NCI-H1092 (cell line): ENCODE measurements at places on chromosomes 13 and 19.

- DNase-seq: no peak
Measured at GRCh38 chr13:78183732-78184131, 265.1 kb upstream of the EDNRB start.

GRCh38 chr19:54100561-54100960 lies at the start of gene OSCAR:
OSCAR (minus strand) TSS chr19:54100803; CDS start chr19:54100792, 11 bp downstream.
- no peak for DNase-seq

- DNase-seq: no peak
Measured at GRCh38 chr13:40206241-40207000, 460.0 kb downstream of the FOXO1 start.

GRCh38 chr19:55590617-55591016 lies 8.7 kb downstream of the FIZ1 start:
- no peak for DNase-seq

DNA sequence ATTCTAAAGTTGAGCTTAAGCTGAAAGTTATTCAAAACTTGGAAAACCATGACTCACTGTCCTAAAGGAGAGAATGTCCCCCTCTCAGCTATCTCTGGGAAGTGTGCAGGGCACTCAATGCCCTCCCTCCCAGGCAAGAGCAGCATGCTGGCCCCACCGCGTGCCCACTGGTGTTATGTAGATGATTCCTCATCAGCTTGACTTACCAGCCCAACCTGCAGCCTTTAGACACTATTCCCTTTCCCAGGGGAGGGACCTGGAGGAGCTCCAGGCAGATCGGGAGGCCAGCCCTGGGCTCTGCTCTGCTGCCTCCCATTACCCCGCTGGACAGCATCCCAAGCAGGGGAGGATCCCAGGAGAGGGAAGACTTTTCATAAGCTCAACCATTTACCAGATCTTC lies 124.6 kb downstream of the FGF14 start:
- no peak for DNase-seq

- no peak for DNase-seq
Measured at GRCh38 chr13:65445340-65445739, 1784.8 kb downstream of the PCDH9 start.

- DNase-seq: no peak
Measured at GRCh38 chr13:70357031-70357430, 248.8 kb upstream of the KLHL1 start.

GRCh38 chr19:18113827-18114226 lies 16.2 kb downstream of the MAST3 start:
- no peak for DNase-seq

GRCh38 chr19:49506575-49507105 lies 5.8 kb upstream of the FCGRT start:
- no peak for DNase-seq

DNA sequence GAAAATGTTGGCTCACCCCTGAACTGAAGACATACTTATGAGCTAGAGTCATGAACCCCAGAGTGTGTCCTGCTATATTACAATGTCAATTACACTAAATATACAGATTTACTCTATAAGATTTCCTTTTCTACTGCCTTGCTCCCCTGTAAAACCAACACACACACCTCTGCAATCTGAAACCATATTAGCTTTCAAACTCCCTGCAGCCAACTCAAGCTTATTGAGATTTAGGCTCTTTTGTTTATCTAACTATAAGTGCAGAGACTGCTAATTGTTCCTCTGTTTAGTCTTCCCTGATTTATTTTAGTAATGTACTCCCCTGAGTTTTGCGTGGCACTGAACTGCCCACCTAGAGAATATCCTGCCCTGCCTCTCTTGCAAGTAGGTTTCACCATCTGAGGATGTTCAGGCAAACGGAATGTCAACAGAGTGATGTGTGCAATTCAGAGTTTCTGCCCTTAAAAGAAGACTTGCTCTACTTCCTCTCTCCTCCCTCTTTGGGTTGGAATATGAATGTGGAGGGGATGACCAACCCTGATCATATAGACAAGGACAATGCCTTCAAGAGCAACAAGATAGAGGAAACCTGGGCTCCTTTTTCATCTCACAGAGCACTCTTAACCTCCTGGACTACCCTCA lies 22.3 kb downstream of the FAM216B start:
- no peak for DNase-seq

DNA sequence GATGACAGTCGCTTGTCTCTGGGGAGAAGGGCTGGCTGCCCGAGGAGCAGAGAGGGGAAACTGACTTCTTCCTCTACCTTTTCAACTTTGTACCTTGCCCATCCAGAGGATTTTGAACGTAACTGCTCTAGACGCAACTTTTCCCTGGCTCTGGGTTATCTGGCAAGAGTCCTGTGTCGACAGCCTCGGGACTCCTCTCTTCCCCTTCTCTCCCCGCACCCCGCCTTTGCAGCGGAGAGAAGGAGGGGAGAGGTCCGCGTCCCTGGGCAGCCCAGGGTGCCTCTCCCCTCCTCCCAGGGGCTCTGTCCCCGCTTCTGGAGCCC lies 574 bp downstream of the SH3GL1 start:
- DNase-seq: no peak

- no peak for DNase-seq
Measured at GRCh38 chr19:7520131-7521051, 2.0 kb upstream of the MCOLN1 start.

- no peak for DNase-seq
Measured at GRCh38 chr13:79018166-79018565, 359.2 kb upstream of the OBI1 start.

GRCh38 chr13:46211116-46211482 lies 629 bp upstream of the LRRC63 start:
- no peak for DNase-seq

DNA sequence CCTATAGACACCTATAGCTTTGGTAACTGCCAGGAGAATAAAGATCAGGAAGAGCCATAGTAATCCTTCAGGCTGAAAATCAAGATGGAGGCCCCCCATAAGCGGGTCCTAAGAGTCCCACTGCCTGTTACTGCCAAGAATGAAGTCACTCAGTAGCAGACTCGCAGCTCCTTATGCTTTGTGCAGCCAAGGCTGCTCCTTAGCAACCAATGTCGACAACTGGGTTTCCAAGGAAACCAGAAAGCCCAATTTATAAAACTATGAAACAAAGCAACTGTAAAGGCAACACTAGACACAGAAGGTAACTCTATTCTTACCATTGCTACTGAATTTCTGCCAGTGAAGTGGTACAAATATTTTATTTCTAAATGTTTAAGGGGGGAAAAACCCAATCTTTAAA lies 56.5 kb downstream of the DCLK1 start:
- DNase-seq: peak; percentile 2

GRCh38 chr13:48962281-48962680 lies 13.4 kb upstream of the FNDC3A start:
- DNase-seq: no peak

- peak; percentile 21 for DNase-seq
Measured at GRCh38 chr13:61728471-61728870, 312.8 kb upstream of the PCDH20 start.

DNA sequence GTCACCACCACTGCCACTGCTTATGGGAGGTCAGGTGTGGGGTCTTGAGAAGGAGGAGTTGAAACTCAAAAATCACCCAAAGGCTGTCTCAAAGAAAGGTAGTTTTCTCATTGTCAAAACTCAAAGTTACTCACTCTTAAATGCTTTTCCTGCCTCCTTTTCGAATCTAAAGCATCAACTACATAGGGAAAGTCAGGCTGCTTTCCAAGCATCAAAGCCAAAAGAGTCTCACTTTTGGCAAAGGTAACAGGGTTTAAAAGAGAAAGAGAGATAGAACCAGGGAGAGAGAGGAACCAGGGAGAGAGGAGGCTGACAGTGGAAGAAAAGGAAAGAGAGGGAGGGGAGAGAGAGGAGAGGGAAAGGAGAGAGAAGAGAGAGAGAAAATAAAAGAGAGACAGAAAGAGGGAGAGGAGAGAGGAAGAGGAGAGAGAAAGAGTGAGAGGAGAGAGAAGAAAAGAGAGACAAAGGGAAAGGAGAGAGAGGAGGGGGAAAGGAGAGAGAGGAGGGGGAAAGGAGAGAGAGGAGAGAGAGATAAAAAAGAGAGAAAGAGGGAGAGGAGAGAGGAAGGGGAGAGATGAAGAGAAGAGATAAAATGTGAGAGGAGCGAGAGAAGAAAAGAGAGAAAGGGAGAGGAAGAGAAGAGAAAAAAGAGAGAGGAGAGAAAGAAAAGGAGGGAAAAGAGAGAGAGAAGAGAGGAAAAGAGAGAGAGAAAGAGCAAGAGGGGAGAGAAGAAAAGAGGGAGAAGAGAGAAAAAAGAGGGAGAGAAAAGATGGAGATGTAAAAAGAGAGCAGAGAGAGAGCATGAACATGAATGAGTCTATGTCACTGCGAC lies 262.0 kb upstream of the TSHZ3 start:
- DNase-seq: no peak

- DNase-seq: no peak
Measured at GRCh38 chr19:39746836-39747529, 9.2 kb upstream of the CLC start.

GRCh38 chr13:50446611-50447010 lies 396.9 kb downstream of the DLEU7 start:
- no peak for DNase-seq

GRCh38 chr19:1531587-1531986 lies 7.7 kb downstream of the PLK5 start:
- no peak for DNase-seq

GRCh38 chr19:7004313-7004931 lies 16.8 kb downstream of the MBD3L2B start:
- no peak for DNase-seq

DNA sequence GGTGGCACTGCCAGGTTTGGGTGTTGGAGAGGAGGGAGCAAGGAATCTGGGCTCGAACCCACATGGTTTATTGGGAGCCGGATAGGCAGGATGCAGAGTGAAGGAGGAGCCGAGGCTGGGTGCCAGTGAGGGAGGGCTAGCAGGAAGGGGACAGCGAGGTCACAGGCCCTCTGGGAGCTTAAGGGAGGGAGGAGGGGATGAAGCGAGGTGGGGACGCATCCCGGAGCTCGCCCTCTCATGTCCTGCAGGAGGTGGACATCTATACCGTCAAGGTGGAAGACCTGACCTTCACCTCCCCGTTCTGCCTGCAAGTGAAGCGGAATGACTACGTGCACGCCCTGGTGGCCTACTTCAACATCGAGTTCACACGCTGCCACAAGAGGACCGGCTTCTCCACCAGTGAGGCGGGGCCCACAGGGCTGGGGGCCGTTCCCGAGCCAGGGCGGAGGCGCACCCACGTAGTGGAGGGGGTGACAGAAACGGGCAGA lies 3.5 kb upstream of the ADM5 start:
- no peak for DNase-seq
